ENCODE measurements at places on chromosomes 12 and 14.

DNA sequence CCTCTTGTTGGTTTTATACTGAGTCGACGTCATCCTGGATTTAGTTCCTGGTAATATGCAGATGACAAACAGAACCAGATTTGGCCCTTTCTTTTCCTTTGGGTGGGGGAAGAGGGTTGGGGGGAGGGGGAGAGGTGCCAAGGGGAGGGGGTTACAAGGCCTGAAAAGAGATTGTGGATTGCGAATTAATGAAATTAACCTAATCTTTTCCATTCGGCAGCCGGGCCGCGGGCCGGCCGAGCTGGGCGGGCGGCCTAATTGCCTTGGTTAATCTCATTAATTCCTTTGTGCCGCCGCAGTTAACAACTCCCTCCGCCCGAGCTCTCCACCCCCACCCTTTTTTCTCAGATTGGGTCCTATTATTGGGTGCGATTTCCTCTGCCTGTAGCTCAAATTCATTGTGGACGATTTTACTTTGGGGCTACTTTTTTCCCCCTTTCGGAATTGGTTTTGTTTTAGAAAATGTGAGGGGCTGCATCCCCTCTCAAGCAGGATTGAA lies 387 bp upstream of the GSC start:
- no peak for DNase-seq

DNA sequence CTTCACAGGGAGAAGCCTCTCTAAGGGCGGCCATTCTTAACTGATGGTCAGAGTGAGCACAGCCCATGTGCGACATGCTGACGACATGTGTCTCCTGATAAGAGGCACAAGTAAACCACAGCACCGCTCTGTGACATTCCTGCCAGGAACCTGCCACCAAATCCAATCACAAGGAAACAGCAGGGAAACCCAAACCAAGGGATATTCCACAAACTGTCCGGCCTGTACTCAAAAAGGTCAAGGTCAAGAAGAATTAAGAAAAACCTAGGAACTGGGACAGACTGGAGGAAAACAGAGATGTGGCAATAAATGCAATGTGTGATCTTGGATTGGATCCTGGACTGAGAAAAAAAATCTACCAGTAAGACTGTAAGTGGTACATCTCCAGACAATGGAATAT lies 91.9 kb downstream of the SYNE3 start:
- DNase-seq, result no peak

GRCh38 chr12:101051901-101052550 lies 158.0 kb downstream of the SLC5A8 start:
- DNase-seq, result no peak

DNA sequence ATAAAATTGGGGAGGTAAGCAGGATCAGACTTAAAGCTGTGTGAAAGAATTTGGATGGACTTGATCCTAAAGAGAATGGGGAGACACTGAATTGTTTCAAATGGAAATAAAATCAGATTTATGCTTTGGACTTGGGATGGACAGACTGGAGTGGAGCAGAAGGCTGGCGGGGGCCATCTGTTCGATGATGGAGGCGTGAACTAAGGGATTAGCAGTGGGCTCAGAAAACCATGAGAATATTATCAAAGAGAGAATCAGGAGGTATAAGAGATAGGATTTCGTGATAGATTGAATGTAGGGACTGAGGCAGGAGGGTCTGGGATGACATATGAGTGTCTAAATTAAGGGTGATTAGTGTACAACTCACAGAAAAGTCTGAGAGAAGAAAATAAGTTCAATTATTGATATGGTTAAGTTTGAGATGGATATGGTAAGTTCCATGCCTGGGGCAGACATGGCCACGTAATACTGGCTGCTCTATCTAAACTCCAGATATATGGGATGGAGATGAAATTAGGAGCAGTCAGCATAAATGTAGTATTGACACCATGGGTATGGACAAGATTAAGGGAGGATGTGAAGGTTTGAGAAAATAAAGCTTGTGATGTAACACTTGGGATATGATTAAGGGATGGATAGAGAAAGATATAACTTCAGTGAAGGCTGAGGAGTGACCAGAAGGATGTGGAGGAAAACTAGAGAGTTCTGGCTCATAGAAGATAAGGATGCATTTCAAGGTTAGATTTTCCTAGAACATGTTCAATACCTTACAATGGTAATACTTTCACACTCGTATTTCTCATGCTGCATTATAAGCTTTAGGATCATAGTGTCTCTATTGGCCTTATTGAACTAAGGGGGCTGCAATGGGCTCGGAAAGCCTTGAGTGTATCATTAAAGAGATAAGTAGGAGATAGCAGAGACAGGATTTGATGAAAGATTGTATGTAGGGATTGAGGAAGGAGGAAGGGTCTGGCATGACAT lies 1.0 kb upstream of the TSSK4 start:
- DNase-seq, result no peak

DNA sequence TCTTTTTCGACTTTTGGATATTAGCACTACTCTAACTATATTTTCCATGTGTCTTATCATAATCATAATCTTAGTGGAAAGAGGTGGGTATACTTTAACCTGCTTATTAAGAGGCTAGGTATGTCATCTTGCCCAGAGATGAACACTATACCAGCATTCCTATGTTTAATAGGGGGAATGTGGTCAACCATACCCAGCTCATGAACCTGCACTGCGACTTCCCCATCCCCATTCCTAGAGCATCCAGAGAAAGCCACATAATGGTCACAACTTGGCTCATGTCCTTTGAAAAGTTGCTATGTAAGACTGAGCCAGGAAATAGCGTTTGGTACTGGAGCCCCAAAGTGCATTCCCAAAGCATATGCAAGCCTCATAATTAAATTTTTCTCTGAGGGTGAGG lies 55.2 kb downstream of the TMCC3 start:
- DNase-seq, result no peak

GRCh38 chr12:24228371-24228770 lies 278.9 kb upstream of the SOX5 start:
- no peak for DNase-seq

DNA sequence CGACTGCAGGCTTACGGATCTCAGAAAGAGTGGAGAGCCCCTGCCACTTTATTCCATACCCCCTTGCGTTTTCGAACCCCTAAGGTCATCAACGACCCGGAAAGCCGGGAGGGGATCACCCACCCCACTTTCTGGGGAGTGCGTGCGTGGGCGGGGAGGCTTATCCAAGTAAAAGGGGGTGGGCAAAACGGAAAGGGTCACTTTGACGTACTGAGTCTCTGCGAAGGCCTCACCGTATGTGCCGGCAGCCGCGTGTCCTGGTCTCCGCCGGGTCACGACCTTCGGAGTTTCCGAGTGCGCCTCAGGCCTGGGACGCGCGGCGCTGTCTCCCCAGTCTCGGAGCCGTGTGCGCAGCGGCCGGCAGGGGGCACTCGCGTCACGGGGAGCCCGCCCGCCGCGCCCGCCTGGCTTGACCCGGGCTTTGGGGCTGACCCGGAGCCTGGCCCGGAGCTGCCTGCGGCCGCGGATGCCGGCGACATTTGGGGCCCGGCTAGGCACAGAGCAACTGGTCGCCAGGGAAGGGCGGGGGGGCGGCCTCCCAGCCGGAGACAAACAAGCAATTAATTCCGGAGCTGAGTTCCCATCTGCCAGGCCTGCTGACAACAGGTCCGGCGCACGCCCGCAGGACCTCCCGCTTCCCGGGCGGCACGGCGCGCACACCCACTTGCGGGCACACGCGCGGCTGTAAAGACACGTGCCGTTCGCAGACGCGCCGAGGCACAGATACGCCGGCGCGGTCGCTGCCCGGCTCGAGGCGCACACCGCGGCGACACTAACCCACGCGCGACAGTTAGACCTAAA lies 890 bp upstream of the KIF26A start:
- no peak for DNase-seq

DNA sequence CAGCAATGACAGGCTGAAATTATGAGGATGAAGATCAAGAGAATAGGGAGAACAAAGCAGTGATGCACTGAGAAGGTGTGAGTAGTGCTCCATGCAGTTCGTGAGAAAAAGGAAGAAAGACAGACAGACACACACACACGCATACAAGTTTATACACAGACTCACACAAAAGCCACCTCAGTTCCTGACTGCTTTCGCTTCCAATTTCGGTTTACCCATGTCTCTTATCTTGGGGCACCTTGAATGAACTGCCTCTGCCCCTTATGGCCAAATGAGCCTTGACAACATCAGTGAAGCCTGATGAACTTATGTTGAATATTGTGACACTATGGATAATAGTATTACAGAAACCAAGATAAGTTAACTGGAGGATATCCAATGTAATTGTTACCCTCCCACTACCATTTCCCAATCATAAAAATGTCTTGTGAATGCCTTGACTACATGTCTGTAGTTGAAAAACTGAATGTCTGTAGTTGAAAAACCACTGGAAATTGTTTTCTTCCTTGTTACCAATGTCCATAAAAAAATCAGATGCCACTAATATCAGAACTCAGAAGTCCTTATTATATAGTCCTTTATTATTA lies 380.4 kb upstream of the DDHD1 start:
- DNase-seq, result no peak

DNA sequence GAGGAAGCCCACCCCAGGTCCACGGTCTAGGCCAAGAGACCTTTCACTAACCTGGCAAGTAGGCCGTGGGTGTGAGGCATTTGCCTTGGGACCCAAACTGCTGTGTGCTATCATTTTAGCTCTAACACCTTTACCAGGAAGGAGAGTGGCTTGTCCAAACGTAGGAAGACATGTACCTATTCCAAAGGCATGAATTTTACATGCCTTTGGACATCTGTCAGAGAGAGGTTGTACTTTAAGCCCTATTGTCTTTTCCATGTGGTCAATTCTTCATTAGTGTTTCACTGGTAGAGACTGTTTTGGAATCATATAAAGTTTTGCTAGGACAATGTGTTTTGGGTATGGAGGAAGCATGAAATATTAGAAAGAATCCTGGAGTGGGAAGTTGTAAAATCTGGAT lies 148.8 kb downstream of the SLC41A2 start:
- no peak for DNase-seq

DNA sequence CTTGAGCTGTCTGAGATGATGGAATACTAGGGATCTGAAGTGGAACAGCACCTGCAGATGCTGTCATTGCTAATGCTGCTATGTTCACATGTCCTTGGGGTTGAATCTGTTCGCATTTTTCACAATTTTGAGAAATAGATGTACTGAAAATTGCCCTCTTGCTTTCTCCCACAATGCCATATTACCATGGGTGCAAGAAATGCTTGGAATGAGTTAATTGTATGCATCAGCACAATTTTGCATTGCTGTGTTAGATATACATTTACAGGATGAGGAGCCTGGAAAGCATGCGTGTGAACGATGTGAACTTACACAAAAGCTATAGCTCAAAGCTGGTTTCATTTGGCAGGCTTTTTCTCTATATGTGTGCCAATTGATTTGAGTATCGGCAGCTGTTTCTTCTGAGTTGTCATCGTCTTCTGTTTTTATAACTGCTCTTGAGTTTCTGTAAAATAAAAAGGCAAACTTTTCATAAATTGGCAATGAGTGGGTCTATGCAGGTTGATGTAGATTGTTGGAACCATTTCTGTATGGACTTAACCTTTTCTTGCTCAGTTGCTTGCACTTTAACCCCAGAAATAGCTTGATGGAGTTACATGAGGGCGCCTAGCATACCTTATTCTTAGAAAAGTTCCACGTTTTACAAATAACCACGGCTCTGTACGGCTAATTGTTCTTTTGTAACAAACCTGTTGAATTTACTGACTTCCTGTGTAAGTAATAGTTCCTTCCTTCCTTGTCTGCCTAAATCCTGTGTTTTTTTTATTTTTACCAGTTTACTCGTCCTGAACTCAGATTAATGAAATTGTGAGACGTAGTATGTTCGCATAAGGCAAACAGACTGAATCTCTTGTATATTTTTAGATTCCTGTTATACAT lies 105.9 kb downstream of the FGD4 start:
- no peak for DNase-seq

GRCh38 chr12:24746006-24746671 lies 202.8 kb downstream of the BCAT1 start:
- no peak for DNase-seq

- no peak for DNase-seq
Observed at GRCh38 chr14:106187216-106187615, 660.8 kb downstream of the TMEM121 start.

GRCh38 chr14:57970594-57970993 lies 104.7 kb upstream of the SLC35F4 start:
- no peak for DNase-seq

DNA sequence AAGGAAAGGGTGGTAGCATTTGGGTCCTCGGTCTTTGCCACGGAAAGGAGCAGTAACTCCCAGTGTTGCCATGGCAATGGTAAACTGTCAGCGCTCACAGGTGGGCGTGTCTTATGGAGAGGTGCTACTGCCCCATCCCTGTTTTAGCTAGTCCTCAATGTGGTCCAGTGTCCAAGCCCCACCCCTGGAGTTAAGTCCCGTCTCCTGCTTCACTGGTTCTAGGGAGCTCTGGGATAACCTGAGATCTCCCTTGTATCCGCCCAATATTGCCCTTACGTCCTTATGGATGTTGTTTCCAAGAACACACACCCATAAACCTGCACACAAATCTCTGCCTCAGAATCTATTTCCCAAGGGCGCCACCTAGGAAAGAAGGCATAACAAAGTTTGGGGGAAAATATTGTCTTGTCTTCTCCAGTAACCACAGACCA lies 64.2 kb downstream of the SPRING1 start:
- DNase-seq, result no peak

All from cortex of kidney (tissue), 1 donor.